Stimulated activated CD8-positive, alpha-beta memory T cell treated with anti-CD3 and anti-CD28 coated beads, Interleukin-15, amount 100 ng/mL, for 24 hours (primary cell): ENCODE measurements at places on chromosomes 5 and 9.

- no peak for DNase-seq
Measured at GRCh38 chr5:44002381-44002901, 386.8 kb downstream of the FGF10 start.

GRCh38 chr5:169945831-169946261, 34.4 kb downstream of the INSYN2B start:
- DNase-seq, result no peak

DNA sequence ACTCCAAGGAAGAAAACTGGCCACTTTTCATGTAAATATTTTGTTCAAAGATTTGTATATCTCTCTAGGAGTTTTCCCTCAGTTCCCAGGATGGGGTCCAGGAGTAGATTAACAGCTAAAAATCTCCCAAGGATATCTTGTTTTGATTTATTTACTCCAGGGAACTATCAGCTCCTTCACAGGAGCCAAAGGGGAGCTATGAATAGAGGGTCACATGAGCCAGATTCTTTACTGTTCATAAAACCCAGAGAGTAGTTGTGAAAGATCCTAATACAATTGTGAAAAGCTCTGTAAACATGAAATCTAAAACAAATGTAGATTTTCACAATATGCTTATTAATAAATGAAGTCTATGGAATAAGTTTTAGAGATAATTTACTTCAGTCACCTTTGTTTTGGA, 16.9 kb downstream of the DIMT1 start:
- no peak for DNase-seq

DNA sequence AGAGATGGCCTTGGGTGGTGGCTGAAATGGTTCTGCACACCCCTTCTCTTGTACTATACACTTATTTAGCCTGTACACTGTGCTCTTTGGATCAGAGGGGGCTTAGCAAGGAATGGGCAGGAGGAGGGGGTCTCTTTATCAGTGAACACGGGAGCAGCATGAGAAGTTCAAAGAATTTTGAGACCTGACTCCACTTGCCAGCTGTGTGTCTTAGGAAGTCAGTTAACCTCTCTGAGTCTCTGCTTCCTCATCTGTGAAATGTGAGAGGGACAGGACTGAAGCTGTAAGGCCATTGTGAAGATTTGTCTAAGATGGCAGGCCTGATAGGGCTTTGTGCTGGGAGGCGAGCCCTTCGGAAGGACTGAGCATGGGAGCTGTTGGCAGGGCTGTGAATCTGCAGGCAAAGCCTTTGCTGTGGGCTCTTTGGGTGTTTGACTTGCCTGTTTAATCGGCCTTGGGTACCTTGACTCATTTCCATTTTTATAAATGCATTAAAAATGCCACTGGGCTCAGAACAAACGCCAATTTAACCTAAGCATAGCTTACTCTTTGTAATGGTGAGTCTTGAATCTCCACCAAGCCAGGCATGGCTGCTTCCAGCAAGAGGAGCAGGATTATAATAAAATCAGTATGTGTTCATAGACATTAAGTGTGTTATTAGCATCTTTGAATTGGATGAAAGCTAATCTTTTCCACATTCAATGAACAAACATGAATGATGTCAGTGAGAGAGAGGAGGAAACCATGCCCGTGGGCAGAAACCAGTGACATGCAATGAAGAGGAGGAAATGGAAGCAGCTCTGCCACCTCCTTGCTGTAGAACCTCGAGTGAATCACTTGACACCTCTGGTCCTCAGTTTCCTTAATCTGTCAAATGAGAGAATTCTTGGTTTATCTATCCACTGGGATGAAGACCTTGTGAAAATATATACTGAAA, 89.4 kb downstream of the MACROH2A1 start:
- DNase-seq, result no peak
